ENCODE measurements at places on chromosomes 4 and X.
A peak's percentile ranks its signal among the peaks of the same experiment; 100 is the strongest.

- DNase-seq = no peak
These were observed 22.1 kb downstream of the PKD2 start for GRCh38 chr4:88029556-88029955.

DNA sequence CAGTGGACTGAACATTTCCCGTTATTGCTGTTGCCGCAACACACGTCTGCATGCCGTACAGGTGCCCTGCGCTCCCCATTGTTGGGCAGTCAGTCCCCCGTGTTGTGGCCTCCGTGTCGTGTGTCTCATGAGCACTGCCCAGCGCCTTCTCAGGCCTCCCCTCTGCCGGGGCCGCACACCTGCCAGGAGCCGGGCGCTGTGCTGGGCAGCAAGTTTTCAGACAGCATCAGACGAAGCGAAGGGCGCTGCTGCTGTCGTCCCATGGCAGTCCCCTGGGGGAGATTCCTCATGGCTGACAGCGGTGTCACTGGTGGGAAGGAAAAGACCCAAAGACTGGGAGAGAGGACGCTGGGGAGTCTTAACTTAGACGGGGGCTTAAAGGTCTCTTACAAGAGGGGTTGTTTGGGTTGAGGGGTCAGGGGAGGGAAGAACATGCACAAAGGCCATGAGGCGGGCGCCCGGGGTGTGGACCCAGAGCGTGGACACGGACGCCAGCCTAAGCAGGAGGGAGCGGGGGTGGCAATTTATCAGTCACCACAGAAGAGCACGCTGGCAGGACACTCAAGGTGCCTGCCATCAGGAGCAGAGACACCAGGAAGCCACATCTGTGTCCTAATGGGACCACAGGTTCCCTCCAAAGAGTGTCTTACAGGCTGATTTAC lies 47.3 kb downstream of the RGS12 start:
- no peak for DNase-seq

GRCh38 chr4:11474146-11474545 lies 45.5 kb upstream of the HS3ST1 start:
- no peak for DNase-seq

DNA sequence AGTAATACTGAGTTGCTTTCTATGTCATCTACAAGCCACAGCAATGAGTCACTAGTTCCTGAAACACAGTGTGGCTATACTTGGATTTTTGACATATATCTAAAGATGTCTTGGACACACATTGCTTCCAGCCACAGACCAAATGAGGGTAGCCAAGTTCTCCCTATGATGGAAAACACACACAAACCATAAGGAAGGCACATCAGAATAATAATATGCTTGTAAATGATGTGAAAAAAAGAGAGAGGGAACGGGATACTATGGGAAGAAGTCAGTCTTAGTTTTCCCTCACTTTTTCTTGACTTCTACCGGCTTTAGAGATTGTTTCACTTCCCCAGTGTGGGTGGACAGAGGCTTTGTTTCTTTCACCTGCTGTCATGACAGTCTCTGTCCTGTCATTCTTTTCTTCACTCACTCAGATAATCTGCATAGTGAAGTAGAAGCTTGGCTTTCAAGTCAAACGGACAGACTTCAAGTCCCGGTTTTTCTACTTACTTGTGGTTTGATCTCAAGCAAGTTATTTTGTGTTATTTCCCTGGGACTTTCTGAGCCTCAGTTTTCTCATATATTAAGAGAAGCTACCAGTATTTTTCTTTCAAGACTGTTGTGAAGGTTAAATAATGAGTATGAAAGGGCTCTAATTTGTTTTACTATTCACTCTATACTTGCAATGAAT lies 34.7 kb downstream of the P2RY10 start:
- no peak for DNase-seq

GRCh38 chr4:43244688-43245382 lies 352.3 kb downstream of the GRXCR1 start:
- DNase-seq = no peak

DNA sequence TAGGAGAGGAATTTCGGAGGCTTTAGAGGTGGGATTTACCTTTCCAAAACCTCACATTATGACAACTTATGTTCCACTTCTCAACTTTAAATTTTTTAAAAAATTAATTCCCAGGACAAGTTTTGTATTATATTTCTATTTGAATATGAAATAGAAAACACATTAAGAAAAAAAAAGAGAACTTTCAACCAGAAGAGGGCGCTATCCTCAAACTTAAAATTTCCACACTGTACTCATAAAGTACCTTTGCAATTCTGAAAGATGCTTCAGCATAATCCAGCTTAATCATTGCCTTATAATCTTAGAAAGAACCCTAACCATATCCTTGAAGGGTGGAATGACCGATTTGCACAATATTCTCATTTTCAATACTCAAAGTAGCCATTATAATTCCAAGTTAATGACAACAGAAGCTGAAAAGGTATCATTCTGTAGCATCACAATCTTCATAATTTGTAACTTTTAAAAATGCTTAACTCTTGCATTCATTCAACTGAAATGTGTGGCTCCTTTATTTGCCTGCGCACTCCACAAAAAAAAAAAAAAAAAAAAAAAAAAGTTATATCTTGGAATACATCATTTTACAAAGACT lies 158.0 kb downstream of the KCNIP4 start:
- no peak for DNase-seq

GRCh38 chr4:149296503-149296902 lies 519.1 kb downstream of the IQCM start:
- DNase-seq = no peak

GRCh38 chrX:137194164-137194563 lies 160.4 kb upstream of the GPR101 start:
- DNase-seq = peak; percentile 11

- no peak for DNase-seq
These were observed 119.1 kb downstream of the RTL9 start for GRCh38 chrX:110477593-110478228.

DNA sequence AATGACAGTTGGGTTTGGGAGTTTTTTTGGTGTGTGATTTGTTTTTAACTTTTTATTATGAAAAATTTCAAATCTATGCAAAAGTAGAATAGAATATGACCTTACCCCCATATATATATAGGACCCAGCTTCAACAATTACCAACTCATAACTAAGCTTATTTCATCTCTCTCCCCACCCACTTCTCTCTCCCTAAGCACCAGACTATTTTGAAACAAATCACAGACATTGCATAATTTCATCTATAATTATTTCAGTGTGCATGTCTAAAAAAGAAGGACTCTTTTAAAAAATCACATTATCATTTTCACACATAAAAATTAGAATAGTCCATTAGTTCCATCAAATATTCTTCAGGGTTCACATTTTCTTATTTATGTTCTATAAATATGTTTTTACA lies 28.3 kb upstream of the NKX6-1 start:
- DNase-seq = no peak

DNA sequence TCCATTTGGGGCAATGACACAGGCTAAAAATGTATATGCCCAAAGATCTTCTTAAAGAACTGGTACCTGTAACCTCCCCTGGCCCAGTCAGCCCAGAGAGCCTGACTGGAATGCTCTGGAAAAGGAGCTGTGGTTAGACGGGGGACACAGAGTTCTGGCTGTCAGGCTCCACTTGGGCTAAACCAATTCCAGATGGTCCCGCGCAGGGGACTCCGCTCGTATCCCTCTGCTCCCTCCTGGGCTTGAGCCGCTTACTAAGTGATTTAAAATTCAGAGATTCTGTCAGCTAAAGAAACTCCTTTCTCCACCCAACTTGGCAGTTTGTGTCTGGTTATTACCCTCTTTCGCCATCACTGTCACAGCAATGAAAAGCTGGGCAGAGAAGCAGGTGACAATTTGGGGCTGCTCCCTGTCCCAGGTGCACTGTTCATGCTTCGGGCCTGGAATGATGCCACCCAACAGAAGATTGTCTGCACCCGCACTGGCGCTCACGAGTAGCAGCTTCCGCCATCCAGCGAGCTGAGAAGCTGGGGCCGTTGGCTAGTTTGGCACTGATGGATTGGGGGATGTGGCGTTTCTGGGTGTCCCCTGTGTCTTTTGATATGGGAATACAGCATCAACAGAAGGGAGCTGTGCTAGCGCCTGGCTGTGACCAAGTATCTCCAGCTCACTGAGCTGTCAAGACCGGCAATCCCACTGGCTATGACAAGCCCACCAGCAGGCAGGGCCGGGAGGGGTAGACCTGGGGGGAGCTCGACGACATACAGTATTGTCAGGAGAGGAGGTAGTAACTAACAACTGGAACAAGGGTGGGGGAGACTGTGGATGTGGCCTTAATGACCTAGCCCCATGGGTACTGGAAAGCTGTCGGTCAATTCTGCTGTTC lies 6.7 kb upstream of the IRAK1 start:
- DNase-seq = no peak

All from CD4-positive, alpha-beta T cell treated with Interleukin-12 subunit alpha and Interleukin-12 subunit beta, for 1 hour (primary cell).